Inflammatory macrophage treated with lipopolysaccharide for 1 hour (primary cell): ENCODE measurements at places on chromosomes 1 and 21.

DNA sequence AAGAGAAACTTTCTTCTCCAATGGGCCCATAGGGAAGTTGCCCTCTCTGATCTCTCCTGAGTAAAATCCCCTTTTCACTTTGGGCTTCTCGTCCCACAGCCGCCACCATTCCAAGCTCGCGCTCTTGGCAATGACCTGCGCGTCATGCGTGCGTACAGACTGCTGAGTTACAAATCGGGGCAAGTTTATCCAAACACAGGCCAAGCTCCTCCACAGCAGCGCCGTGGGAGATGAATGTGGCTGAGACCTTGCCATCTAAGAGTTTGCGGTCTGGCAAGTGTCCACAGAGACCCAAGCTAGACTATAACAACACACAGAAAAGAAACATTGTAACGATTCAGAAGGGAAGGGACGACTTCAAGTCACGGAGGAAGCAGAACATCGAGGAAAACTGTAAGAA is 116.3 kb upstream of the SOD1 start:
- no peak for DNase-seq

GRCh38 chr1:24644100-24644384 is 940 bp downstream of the SRRM1 start:
- no peak for DNase-seq

DNA sequence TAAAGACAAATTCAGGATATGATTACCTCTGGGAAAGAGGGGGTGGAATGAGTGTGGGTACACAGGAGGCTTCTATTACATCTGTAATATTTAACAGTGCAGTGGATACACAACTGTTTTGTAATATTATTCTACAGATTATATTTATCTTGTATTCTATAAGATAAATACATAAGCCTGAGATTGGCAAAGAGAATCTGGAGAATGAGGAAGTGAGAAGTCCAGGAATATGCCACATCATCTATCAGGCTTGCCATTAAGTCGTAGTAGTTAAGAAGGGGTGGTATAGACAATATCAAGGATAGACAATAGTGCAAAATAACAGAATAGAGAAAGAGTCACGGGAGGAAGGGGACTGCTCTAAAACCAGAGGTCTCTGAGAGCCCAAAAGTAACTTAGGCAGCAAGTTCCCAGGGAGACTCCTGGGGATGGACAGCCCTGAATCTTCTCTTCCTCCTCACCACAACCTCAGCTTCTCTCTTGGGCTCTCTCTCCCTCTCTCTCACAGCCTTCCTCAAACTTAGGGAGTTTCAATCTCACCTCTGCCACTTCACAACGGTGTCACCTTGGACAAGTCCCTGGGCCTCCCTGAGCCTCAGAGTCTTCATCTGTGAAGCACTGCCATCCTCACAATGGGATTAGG is 14.0 kb upstream of the PTAFR start:
- DNase-seq: no peak

- no peak for DNase-seq
Observed at GRCh38 chr21:25176637-25177412, 430.5 kb downstream of the MRPL39 start.

- peak; percentile 37 for DNase-seq
Observed at GRCh38 chr1:55214212-55214933, 791 bp downstream of the USP24 start.

DNA sequence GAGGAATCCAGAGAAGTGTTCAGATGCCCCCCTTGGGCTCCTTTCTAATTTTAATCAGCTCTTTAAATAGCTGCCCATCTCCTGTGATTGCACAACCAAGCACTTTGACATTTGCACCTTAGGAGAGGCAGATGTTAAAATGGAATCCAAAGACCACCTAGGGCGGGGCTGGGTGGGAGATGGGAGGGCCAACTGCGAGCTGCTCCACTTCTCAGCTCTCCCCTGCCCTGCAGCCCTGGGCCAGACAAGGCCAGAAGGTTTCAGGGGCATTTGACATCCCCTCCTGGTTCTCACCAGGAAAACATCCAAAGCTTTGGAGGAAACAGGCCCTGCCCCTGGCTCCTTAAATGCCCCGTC is 106.9 kb downstream of the DHRS3 start:
- no peak for DNase-seq

DNA sequence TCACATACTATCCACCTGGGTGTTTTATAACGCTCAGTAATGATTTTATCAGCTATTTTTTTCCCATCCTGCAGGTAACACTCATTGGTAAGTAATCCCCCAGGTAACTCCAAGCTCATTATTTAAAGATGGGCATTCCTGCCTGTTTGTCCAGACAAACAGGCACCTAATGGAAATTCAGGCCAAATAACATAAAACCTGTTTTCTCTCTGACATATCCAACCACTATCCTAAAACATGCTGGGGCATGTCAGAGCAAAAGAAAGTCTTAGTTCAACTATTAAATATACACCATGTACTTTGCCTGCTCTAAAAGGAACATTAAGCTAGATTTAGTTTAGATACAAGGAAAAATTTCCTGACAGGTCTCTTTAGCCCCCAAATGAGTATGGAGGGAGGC is 987.7 kb downstream of the TTLL7 start:
- no peak for DNase-seq

DNA sequence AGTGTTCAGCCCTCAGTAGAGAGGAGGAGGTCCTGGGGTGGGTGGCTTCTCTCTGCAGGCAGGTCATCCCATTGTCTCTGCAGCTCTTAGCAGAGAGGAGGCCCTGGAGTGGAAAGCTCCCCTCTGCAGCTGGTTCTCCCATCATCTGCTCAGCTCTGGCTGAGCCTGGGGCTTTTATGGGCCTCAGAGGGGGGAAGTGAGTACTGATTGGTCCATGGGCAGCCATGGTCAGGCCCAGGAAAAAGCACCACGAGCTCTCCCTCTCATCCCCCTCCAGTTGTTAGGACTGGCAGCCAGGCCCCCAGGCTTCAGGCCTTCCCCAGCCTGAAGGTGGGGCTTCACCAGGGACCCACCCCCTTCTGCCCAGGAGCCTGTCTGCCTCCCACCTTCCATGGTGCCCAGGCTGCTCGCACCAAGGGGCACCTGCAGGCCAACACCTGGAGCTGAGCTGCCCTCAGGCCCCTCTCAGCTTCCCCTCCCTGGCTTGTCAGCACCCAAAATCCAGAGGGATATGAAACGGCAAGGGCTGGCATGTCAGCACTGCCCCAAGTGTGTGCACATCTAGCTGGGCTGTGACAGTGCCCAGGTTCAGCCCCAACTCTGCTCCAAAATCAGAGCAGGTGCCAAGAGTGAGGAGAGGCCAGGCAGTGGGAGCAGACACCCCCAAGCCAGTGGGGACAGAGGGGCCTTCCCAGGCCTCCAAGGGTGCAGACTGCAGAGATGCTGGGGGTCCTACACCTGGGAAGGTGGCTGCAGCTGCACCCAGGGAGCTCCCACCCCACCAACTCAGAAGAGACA is 449.0 kb downstream of the MATN1 start:
- DNase-seq: no peak

- peak; percentile 68 for DNase-seq
Observed at GRCh38 chr1:15459771-15460707, 3.5 kb downstream of the CELA2A start.

DNA sequence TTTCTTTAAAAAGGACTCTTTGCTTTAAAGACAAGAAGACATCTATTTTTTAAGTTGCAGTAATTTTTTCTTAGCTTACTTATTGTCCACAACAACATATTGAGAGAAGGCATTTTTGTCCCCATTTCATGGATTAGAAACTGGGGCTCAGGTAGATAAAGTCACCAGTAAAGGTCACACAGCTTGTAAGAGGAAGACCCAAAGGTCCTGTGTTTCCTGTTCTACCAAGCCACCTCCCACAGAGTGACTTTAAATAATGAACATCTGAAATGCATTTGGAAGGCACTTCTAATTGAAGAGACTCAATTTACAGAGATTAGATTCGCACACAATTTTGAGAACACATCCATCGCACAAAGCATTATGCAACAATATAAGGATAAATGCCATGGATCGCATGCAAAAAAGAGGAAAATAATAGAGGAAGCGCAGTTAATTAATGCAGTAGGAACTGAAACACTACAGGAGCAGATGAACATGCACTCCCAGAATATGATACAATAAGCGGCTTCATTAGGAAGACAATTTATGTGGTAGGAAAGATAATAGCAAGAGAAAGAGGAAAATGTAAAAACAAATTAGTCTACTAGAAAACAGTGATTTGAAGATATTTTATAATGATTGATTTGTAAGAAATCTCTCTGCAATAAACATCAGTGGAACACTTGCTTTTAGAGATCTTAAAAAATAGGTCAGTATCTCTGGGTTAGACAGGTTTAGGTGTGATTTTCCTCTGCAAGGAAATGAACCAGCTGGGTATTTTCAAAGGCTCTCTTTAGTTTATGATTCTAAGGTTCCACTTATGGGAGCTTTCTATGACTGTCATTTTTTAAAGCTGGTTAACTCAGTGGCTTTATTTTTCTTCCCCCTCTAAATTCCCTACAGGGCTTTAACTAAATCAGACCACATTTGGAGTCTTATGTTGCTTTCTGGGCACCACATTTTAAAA is 27.1 kb upstream of the CD2 start:
- DNase-seq: peak; percentile 40

GRCh38 chr21:30233228-30234020 is 17.5 kb upstream of the CLDN8 start:
- DNase-seq: no peak

DNA sequence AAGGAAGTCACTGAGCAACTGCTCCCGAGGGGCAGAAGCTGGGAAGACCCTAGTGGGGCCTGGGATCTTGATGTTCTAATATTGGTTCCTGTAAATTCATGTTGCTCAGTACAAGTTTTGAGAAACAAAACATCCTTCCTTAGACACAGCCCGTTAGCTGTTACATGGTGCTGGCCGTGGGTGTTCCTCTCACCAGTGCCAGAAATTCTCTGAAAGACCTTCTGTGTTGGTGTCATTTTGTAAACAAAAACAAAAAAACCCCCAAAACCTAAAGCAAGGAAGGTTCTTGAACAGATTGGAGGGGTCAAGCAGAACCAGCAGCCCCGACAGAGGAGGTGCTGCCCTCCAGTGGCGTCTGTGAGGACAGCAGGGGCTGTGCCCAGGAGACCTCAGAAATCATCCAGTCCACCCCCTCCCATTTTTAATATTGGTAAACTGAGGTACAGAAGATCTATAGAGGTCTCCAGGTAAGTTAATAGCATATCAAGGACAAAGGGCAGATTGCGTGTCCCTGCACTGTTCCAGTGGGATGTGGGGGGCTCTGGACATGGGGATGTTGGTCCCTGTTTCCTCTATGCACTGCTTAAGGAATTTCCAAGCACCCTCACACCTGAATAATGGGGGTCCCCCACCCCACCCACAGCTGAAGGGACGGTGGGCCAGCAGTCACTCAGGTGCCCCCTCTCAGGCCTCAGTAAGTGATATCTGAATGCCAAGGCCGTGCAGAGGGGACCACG is 38.2 kb downstream of the SLC2A7 start:
- peak; percentile 65 for DNase-seq

GRCh38 chr21:44994047-44994694 is 54.3 kb downstream of the SLX9 start:
- DNase-seq: no peak

DNA sequence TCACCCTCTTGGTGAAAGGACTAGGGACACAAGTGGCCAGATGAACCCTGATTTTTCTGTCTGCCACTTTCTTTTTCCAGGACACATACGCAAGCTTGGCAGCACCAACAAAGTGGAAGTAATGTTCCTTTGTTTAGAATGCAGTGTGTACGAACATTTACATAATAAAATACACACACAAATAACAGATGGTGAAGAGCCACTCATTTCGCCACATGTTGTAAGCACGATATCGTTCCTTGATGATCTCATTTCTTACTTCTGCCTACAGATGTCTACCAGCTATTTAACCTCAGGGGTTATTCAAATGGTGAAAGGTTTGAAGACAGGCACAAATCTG is 670.2 kb upstream of the CXADR start:
- no peak for DNase-seq

DNA sequence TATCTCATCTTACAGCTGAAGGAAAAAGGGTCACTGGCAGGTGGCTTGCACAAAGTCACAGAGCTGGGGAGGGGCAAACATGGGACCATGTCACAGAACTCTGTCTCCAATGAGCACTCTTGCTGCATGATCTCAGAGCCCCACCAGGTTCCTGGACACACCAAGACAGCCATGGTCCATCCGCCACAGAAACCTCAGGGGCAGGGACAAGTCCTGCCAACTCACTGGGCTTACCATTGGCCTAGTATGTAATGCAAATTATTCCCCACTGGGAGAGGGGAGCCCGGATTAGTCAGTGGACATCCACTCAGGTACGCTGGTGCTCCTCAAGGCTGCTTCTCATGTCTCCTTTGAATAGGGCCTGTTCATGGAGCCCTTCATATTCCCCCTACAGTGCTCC is 14.2 kb downstream of the S100A7A start:
- DNase-seq: no peak

GRCh38 chr1:94679332-94680038 is 137.9 kb upstream of the F3 start:
- DNase-seq: no peak

DNA sequence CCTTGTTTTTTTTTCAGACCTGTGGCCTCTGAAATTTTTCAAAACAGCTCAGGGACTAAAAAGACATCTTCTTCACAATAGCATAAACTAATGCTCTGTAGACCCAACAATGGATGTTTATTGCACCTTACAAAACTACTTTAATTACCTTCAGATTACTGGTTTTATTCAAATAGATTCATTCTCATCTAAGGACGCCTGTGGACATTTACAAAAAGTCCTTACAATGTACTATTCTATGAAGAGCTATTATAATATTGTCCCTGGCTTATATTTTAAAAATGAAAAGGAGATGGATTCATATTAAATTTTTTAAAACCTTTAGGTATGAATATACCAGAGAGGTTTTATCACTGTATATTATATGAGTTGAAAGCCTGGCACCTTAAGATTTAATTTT is 238.4 kb upstream of the NR5A2 start:
- DNase-seq: no peak

GRCh38 chr1:247465796-247466195 is 7.9 kb upstream of the OR2B11 start:
- peak; percentile 66 for DNase-seq

DNA sequence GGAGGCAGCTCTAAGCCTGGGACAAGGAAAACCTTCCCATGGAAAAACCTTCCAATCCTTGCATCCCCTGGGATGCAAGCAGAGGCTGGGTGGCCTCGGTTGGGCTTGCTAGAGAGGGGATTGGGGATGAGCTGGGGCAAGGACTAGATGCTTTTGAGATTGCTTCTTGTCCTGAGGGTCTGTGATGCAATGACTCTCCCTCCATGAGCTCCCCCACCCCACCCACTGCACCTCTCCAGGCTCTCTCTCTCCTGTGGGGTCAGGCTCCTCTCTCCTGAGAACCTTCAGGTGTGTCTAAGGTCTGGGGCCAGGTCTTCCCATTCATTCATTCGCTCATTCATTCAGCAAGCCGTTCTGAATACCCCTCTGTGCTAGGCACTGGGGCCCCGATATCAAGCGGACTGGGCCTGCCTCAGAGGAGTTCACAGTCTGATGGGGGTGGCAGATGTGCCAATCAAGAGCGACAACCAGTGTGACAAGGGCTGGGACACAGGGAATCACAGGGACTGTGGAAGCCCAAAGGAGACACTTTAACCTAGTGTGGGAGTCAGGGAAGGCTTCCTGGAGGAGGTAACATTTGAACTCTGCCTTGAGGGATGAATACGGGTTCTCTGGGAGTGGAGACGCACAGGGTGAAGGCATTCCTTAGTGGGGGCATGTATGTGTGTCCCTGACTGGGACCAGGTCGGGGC is 6.5 kb downstream of the LDLRAD1 start:
- no peak for DNase-seq
